HFFc6 (cell line): ENCODE measurements at places on chromosomes 3 and 15.

- DNase-seq = no peak
Measured at GRCh38 chr3:112583105-112583504, 21.3 kb downstream of the SLC35A5 start.

DNA sequence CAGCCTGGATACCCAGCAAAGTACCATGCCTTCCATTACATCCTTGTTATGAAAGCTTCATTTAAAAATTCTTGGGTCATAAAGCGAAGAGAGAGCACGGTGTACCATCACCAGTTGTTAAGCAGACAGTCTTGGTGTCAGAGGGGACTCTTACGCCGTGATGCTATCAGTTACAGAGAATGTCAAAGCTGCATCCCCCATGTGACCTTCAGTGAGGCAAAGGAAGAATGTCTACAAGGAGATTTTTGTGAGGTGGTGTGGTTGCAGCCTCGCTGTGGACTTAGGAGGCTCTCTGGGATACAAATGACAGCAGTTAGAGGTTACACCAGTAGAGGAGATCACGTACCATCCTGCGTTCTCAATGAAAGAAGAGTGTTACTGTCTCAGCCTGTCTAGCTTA lies 278.3 kb downstream of the FEZF2 start:
- no peak for DNase-seq

DNA sequence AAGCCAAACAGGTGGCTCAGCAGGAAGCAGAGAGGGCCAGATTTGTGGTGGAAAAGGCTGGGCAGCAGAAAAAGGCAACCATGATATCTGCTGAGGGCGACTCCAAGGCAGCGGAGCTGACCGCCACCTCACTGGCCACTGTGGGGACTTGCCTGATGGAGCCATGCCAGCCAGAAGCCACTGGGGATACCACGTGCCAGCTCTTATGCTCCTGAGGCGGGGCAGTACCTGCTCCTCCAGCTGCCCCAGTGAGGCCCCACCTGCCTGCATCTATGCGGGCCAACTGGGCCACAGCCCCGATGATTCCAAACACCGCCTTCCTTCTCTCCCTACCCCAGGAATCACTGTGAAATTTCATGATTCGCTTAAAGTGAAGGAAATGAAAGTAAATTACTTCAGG lies 22.9 kb upstream of the ARIH1 start:
- DNase-seq = no peak

DNA sequence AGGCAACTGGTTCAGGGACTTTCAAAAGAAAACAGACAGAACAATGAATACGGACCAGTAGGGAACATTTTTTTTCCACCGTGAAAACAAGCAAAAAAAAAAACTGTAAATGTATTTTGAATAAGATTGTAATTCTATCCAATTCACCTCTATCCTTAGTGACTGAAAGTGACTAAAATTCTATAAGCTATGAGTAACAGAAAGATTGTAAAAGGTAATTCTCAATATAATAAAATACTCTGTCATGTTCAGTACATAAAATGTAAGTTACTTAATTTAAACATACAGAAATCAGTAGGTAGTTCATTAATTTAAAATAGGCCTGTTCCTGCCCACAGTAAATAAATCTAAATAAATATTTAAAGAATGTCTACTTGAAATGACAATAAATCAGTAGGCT lies 368.2 kb upstream of the ARHGEF26 start:
- DNase-seq = no peak

- DNase-seq = no peak
Measured at GRCh38 chr3:155594526-155595187, 150.2 kb downstream of the PLCH1 start.

DNA sequence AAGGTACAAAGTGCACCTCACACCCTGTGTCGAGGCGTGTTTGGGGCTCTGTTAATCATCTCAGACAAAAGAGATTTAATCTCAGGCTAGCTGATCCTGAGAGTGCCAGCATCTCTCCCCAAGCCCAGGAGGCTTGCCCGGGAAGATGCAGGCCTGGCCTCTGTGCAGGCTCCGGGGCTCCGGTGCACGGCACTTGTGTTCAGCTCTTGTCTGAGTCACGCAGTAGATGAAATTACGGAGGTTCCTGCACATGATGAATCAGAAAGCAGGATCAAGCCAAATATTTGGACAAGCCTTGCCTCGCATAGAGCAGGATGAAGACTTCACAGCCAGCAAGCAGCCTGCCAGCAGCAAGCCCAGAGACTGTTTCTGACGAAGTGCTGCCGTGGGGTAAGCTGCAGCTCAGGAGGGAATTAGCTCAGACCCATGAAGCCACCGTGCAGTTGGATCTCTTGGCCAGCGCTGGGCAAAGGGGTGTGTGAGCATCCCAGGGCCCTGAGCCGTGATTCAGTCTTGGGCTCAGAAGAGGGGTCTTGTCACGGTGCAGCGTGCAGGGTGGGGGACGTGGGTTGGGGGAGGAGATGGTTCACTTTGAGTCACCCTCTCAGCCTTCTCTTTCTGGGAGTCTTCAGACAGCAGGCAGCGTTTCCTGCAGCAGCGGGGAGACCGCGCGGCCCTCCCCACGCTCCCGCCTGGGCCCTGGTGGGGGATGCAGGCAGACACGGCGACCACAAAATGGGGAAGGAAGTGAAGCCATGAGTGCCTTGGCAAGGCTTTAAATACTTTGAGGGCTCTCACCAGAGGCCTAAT lies 89.2 kb upstream of the MEF2A start:
- DNase-seq = peak; percentile 98

- no peak for DNase-seq
Measured at GRCh38 chr3:34889641-34890040, 749.7 kb upstream of the ARPP21 start.

DNA sequence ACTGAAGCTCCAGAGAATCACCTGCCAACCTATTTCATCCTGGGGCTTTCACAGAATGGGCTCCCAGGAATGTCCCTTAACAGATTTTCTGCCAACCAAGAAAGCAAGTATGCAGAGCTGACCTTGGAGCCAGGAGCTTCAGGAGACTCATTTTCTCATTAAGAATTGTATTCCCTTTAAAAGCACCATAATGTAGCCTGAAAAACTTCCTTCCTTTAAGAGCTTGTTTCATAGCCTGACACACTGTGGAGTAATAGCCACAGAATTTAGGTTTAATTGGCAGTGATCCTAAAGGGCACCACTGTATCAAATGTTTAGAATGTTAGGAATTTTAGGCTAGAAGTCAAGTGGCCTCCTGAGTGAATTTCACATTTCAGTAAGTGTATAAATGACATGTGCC lies 309.8 kb downstream of the GBE1 start:
- peak; percentile 68 for DNase-seq

GRCh38 chr3:22176911-22177310 lies 425.9 kb upstream of the ZNF385D start:
- DNase-seq = no peak

- DNase-seq = no peak
Measured at GRCh38 chr15:55606214-55606613, 18.1 kb upstream of the PYGO1 start.

- DNase-seq = no peak
Measured at GRCh38 chr3:115903843-115904242, 280.5 kb downstream of the GAP43 start.

GRCh38 chr3:86381247-86381646 lies 609.7 kb downstream of the VGLL3 start:
- DNase-seq = no peak

DNA sequence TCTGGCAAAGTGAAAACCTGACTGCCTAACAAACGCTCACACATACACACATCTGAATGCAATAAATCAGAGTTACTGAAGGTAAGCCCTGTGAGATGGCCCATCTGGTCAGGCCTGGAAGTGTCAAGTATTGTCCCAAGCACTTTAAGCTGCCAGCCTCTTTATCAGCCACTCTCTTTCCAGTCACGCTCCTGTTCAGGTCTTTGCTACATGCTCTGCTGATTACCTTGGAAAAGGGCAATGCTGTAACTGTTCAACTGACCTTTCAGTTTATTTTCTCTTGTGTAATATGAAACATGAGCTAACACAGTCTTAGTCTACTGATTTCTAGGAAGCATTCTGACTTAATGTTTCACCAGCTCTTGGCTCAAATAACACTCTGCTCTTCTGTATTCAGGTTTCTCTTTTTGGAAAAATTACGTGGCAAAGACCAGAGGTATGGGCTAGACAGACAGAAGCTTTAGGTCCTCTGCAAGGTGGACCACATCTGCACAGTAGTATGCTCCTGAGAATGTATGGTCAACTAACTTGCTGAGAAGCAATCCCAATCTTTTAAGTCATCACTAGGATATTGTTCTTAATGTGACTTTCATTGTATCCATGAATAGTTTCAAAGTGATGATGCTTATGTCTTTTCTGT lies 44.5 kb downstream of the GBE1 start:
- DNase-seq = peak; percentile 18

DNA sequence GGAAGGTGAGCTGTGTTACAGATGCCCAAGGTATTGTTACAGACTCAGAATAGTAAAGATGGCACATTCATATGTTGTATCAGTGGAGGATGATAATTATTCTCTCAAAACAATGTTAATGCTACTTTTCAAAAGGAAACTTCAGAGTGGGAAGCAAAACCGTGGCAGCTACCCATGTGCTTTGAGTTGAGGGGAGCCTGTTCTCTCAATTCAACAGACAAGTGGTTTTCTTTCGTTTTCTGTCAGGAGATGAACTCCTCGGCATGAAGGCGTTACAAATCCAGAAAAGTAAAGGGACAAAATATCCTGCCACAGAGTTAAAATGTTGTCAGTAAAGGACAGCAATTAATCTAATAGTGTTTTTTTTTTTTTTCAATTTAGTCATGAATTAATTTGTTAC lies 629.4 kb upstream of the GBE1 start:
- DNase-seq = no peak

GRCh38 chr15:65416845-65417416 lies 5.8 kb downstream of the IGDCC4 start:
- no peak for DNase-seq

- DNase-seq = no peak
Measured at GRCh38 chr15:66800584-66801235, 98.7 kb downstream of the SMAD6 start.

DNA sequence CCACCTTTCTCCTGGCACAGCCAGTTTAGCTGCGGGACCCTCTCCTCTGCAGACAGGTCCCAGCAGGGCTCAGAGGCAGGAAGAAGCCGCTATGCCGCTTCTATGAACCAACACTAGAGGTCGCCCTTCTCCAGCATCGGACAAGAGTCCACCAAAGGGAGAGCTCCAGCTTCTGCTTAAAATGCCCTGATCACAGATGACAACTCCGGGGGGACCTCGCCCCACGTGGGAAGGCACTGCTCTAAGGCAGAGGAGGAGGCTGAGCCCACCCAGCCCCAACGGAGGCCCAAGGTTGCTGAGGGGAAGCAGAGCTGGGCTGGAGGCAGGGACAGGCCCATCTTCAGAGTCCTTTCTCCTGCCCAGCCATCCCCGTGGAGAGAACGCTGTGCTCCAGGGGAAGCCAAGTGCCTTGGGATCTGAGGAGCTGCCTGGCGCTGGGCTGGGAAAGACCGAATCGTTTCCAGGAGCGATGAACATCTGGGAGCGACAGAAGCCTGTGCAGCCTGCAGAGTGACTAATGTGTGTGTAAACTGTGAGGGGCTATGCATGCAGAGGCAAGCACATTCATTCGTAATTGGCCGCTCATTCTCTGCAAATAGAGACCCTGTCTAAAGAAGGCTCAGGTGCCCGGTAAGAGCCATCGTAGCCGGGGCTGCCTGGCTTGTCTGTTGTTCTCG lies 43.5 kb upstream of the BDH1 start:
- peak; percentile 75 for DNase-seq

DNA sequence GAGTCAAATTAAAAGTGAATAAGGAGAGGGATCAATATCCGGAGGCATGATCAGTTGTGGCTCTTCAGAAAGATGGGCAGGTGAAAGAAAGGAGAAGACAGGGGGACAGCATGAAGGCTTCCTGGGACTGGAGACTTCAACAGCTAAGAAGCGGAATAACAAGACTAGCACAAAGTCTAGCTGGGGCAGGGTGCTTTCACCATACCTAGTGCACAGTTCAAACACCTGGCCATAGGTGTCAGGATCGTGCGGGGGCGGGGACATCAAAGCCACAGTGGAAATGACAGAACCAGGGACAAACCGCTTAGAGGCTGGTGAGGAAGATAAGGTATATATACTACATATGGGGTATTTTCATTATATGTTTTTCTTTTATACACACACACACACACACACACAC lies 66.2 kb upstream of the FOXP1 start:
- DNase-seq = no peak

DNA sequence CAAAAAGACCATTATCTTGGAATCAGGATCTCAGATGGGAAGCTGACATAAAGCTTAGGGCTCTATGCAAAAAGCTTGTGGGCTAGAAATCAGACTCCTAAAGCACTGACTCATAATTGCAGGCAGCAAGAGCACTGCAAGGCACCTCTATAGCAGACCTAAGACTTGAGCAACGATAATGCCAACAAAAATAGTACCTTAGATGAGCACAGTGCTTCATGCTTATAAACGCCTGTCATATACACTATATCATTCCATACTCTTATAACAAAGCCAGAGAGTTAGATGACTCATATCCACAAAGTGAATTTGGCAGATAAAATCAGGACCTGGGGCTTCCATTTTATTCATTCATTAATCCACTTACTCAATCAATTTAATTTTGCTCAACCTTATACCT lies 560.8 kb downstream of the MCTP2 start:
- no peak for DNase-seq

DNA sequence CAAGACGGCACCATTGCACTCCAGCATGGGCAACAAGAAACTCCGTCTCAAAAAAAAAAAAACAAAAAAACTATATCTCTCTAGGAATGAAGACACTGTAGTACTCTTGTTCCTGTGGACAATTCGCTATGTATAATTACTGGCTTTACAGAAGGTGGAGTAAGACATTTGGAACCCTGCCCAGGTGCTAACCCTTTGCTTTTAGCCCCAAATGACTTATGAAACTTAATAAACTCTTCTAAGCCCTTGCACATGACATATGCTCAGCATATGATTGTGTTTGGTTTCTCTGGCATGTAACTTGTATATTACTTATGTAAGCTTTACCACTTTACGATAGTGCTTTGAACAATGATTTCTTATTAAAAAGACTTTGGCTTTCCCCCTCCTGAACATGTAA lies 27.3 kb upstream of the PRTG start:
- DNase-seq = no peak

GRCh38 chr15:90647326-90647725 lies 69.8 kb upstream of the BLM start:
- DNase-seq = no peak

DNA sequence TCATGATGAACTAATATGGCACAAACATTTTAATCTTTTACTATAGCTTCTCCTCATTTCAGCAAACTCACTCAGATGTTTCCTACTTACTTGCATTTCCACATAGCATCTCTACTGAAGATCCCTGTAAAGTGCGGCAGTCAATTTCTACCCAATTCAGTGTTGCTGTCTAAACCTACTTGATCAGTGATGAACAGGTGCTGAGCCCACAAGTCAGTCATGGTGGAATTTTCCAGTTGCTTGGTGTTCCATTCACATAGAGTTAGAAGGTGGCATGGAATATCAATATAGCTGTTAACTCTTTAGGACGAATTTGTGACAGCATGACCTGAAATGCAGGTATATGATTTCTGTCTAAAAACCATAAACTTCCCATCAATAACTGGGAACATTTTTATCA lies 22.7 kb downstream of the MRPL3 start:
- DNase-seq = no peak

GRCh38 chr3:72408983-72409779 lies 439.1 kb downstream of the SHQ1 start:
- DNase-seq = no peak

GRCh38 chr15:56891852-56892440 lies 26.5 kb upstream of the TCF12 start:
- no peak for DNase-seq
